ENCODE measurements at places on chromosomes 13 and 19. TPM values are rescaled to one million over a fixed set of nuclear protein-coding genes. Genes with fewer than 3 reads are reported as not detected.

- no peak for DNase-seq
Observed at GRCh38 chr19:36103842-36104552, 6.9 kb upstream of the OVOL3 start.

DNA sequence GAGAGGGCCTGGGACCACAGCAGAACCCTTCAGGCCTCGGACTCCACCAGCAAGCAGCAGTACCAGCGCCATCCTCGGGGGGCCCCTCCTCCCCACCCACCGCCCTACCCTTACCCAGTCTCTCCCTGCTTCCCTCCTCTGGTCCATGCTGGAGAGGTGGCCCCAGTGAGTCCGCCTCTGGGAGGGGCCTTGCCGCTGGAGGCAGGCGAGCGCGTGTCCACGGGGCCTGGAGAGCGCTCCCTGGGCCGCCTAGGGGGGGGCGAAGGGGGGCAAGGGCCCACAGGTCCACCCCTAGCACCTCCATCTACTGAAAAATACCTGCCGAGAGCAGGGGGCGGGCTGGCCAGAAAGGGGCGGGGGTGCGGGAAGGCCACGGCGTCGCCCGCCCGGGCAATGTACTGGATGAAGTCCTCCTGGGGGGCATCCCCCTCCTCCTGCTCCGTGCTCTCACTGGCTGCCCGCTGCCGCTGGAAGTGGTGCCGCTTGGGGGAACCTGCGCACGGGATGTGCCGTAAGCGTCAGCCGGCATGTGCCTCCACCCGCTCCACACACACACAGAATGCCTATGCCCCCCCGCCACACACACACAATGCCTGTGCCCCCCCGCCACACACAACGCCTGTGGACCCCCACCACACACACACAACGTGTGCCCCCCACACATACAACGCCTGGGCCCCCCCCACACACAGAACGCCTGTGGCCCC is 6.9 kb downstream of the CBARP start:
- DNase-seq, result no peak

- DNase-seq, result no peak
Observed at GRCh38 chr13:85142351-85142927, 656.8 kb downstream of the SLITRK6 start.

KMT5C gene
- total RNA-seq, result 3.2 TPM

HAUS8 gene
- total RNA-seq, result 2.8 TPM

Data from dermis microvascular lymphatic vessel endothelial cell (primary cell).